CD4-positive, alpha-beta T cell treated with Interleukin-4 for 4 hours (primary cell): ENCODE measurements at places on chromosomes 3 and 15.

GRCh38 chr15:68704496-68705021 is 116.1 kb downstream of the ANP32A start:
- DNase-seq = no peak

GRCh38 chr3:53166781-53167291 is 5.8 kb downstream of the PRKCD start:
- no peak for DNase-seq

- no peak for DNase-seq
Observed at GRCh38 chr3:61812517-61812916, 251.1 kb downstream of the PTPRG start.

DNA sequence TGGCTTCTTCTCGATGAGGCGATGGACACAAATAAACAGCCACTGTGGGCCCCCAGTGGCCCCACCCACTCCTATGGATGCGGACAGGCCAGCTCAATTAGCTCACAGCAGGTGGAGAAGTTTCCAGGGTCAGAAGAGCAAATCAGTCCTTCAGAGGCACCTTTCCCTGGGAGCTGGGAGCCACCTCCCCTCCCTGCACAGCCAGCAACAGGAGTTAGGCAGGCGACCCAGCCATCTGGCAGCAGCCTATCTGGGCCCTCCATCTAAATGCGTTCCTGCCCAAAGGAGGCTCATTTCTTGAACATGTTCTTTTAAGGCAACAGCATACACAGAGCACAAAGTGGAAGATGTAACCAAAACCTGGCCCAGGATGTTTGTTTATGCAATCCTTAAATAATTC is 211.9 kb upstream of the ARRDC4 start:
- DNase-seq = no peak

DNA sequence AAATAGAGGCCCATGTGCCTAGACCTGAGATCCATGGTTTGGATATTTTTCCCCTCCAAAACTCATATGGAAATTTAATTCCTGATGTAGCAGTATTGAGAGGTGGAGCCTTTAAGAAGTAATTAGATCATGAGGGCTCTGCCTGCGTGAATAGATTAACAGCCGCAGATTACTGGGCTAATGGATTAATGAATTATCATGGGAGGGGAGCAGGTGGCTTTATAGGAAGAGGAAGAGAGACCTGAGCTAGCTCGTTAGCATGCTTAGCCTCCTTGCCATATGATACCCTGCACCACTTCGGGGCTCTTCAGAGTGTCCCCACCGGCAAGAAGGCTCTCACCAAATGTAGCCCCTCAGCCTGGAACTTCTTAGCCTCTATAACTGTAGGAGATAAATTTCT is 15.8 kb downstream of the ARHGEF26 start:
- DNase-seq = no peak

DNA sequence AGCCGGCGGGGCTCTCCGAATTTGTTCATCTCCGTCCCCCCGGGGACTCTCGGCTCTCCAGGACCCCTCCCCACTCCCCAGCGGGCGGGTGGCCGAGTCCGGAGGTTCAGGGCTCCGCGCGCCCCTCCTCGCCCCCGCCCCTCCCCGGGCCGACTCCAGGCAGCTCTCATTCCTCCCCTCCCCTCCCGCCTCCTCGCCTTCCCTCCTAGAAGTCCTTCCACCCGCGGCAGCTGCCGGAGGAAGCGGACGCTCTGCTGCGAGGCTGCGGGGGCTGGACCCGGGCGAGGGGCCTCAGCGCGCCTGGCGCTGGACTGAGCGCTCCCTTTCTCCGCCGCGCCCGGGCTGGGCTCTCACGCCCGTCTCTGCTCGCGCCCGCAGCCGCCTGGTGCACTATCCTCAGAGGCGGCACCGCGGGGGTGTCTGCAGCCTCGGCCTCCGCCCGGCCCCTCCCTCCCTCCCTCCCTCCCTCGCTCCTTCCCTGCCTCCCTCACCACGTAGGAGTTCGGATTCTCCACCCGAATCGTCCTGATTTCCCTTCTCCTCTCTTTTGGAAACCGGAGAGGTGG is at the start of gene ROBO2:
Gene ROBO2, plus strand, starts transcription at position 494 of the 566 bp plus-strand sequence. CDS start 687 bp downstream, outside the sequence.
- DNase-seq = no peak
